ENCODE measurements at places on chromosomes 5 and 9. TPM values are rescaled to one million over a fixed set of nuclear protein-coding genes. Genes with fewer than 3 reads are reported as not detected.

IDNK gene
- 7.7 TPM for total RNA-seq

TAF1L gene
- total RNA-seq: not detected

NUTM2G gene
- not detected for total RNA-seq

EPB41L4B gene
- under 0.01 TPM for total RNA-seq

PCDHB15 gene
- total RNA-seq: 0.46 TPM

TSSK1B gene
- 0.09 TPM for total RNA-seq

CDK5RAP2 gene
- total RNA-seq: 20.8 TPM

PPP3R2 gene
- total RNA-seq: not detected

SLIT3 gene
- total RNA-seq: 18.5 TPM

SLC22A4 gene
- total RNA-seq: 0.83 TPM

CCNJL gene
- total RNA-seq: 0.18 TPM

TLX3 gene
- total RNA-seq: not detected
